ENCODE measurements at places on chromosomes 7 and 10. TPM values are rescaled to one million over a fixed set of nuclear protein-coding genes. Genes with fewer than 3 reads are reported as not detected.
A peak's percentile ranks its signal among the peaks of the same experiment; 100 is the strongest.

Gene C7orf25
- 5.5 TPM for total RNA-seq

Gene MSMB
- not detected for total RNA-seq

Gene VDAC2
- 77.3 TPM for total RNA-seq

Gene SPDYE9
- total RNA-seq: 1.7 TPM

Gene CPXM2
- 122 TPM for total RNA-seq

Gene FGL2
- 45.5 TPM for total RNA-seq

Gene PAXIP1
- total RNA-seq: 12.0 TPM

Gene BICC1
- total RNA-seq: 12.8 TPM

Gene SNX10
- 3.6 TPM for total RNA-seq

Gene BEND7
- 7.5 TPM for total RNA-seq

Gene AMPH
- 2.4 TPM for total RNA-seq

Gene CALML3
- not detected for total RNA-seq

Gene PPIF
- total RNA-seq: 23.1 TPM

Gene ARL5B
- total RNA-seq: 30.6 TPM

Gene TCF7L2
- total RNA-seq: 45.0 TPM

Gene RNF32
- total RNA-seq: not detected

Gene CPN1
- total RNA-seq: not detected

Gene ADRA2A
- 0.24 TPM for total RNA-seq

GRCh38 chr7:98051118-98051744 is 55.4 kb upstream of the LMTK2 start:
- no peak for DNase-seq

DNA sequence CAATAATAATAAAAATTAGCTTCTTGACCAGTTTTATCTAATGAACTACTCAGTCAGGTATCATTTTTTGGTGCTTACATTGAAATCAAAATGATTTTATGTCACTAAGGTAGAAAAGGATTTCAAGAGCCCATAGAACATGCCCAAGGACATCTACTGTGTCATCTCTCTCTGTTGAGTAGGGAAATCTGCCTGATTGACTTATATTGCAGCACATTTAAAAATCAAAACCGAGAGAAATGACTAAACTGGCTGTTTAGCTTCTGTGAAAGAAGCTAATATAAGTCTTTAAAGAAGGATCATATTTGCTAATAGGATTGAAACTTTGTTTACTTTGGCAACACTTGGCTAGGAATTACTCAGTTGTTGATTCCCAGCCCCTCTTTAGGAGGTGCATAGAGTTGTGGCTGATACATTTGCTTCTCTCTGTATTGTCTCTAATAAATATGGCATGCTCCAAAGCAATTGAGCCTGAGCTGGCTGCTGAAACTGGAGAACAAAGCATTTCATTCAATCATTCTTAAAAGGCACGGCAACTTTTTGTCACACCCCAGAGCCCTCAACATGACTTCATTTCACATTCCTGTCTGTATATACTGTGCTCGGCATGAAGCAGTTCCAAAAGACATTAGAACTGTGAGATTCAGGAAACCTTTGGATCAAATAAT is 1096.9 kb upstream of the POT1 start:
- no peak for DNase-seq

GRCh38 chr7:134784251-134785049 is 5.0 kb downstream of the CALD1 start:
- DNase-seq: no peak

GRCh38 chr7:148261996-148262688 is 328.4 kb upstream of the C7orf33 start:
- peak; percentile 32 for DNase-seq

- peak; percentile 42 for DNase-seq
These were observed 119.4 kb downstream of the ST7 start for GRCh38 chr7:117072620-117073118.

DNA sequence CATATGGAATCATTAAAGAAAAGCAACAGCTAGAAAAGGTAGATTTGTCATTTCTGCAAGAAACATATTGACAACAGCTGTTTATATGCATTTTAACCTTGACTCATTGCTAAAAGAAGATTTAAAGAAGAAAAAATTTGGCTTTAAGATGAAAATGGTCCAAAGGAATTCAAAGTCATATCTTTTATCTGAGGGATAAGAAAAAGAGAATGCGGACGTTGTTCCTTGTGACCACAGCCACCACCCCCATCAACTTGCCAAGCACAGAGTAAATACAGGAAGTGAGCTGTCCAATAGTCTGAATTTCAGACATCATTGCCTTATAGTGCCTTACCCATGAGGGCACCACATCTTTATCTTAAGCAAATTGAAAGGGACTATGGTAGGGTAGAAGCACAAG is 7.3 kb upstream of the CRPPA start:
- no peak for DNase-seq

- no peak for DNase-seq
These were observed 430.4 kb downstream of the NEBL start for GRCh38 chr10:20466731-20467130.

GRCh38 chr7:91285696-91286355 is 21.6 kb downstream of the FZD1 start:
- DNase-seq: no peak

- peak; percentile 29 for DNase-seq
These were observed 920 bp downstream of the PRLHR start for GRCh38 chr10:118594392-118595063.

DNA sequence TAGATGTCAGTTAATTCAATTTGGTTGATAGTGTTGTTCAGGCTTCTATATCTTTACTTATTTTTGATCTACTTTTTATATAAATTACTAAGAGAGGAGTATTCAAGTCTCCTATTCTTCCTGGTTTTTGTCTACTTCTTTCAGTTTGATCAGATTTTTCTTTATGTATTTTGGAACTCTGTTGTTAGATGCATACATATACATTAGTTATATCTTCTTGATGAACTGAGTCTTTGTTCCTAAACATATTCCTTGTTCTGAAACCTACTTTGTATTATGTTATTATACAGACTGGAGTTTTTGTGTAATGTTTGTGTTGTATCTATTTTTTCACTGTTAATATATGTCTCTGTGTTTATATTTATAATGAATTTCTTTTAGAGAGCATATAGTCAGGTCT is 118.8 kb downstream of the LRMDA start:
- no peak for DNase-seq

GRCh38 chr10:24944512-24945255 is 7.7 kb downstream of the PRTFDC1 start:
- DNase-seq: peak; percentile 93

DNA sequence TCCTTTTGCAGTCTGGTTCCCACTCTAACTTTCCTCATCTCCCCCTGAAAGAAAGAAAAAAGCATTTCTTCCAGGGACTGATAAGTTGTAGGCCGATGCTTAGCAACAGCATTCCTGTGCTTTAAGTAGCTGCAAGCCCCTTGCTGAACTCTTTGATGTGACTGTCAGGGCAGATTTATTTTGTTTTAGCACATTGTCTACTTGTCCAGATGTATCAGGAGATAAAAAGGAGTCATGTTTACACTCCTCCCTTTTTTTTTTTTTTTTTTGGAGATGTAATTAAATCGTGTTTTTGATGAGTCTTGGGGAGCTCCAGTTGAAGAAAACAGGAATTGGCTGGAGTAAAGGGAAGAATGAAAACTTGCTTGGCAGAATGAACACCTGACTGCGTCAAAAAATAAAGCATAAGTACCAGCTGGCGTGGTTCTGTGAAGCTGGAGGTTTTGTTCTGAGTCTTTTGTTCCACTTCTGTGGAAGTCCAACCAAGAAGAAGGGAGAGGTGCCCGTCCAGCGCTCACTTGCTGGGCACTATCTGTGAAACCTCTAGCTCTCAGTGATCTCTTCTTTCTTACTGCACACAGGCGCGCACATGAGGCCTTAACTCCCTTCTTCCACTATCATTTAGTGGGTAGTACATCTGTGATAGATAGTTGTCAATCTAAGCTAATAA is 871.7 kb downstream of the LRMDA start:
- peak; percentile 89 for DNase-seq

DNA sequence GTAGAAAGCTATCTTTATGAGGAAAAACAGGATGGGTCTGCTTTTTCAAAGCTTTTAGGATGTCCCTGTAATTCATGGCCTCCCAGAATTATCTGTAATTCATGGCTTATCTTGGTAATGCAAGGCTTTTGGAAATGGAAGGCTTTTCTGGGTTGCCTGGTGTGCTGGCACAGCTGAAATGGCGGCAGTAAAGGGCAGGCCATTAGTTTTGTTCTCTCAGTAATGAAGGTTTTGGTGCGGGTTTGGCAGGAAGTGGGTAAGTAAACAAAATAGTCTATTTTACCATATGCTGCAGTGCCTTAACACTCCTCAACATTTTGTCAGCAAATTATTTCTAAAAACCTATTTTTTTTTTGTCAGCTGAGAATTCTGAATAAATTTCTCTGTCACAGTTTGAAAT is 69.3 kb downstream of the LRGUK start:
- peak; percentile 21 for DNase-seq

DNA sequence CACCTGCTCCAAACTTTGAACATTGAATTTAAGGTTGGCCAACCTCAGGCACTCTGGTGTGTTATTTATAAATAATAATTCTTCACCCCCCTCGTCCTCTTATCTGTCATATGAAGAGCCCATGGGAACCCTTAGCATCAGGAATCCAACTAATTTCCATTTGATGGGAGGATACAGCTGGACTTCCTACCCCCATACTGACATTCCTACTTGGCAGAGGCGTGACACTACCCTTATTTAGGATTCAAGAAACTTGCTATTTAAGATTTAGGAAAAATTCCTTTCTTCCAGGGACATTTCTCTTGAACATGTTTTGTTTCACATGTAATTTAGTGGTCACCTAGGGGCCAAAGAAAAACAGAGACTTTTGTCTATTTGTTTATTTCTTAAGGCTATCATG is 171.9 kb upstream of the NRP1 start:
- DNase-seq: no peak

DNA sequence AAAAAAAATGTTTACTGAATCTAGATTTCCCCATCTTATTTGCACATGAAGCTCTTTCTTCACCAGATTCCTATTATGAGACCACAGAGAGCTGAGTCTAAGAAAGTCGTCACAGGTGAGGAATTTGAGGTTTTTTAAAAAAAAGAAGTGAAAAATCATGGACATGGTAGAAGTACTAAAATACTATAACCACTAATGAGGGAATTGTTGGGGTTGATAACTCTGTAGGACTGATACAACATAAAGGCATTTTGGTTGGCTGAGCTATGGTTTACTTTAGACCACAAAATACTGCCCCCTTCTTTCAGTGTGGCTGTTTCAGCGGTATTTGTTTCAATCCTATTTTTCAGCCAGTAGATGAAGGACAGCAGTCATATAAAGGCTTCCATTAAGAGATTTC is 1111.3 kb downstream of the TYW1 start:
- DNase-seq: no peak

- no peak for DNase-seq
These were observed 28.6 kb downstream of the MRPL32 start for GRCh38 chr7:42960762-42961161.

- DNase-seq: no peak
These were observed 136.7 kb downstream of the CELF2 start for GRCh38 chr10:11154333-11154732.

DNA sequence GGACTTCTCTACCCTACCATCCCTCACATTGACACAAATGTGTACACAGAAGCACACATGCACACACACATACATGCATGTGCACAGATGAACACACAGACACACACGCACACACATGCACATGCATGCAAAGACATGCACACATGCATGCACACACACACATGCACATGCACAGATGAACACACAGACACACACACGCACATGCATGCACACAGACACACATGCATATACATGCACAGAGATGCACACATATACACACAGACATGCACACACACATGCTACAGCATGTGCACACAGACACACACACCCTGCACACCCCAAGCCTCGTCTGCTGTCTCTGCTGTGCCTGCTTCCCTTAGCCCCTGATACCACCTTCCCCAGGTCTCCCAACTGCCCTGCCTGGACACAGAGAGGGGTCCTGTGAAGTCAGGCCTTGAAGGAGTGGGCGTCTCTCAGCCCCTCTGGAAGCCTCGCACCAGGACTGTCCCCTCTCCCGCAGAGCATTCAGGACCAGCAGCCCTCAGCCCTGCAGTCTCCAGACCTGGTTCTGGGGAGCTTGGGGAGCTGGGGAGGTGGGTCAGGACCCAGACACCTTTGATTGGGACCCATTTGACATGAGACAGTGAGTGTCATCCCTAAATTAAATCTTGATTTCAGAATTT is 181.8 kb downstream of the DNAJB6 start:
- DNase-seq: no peak

DNA sequence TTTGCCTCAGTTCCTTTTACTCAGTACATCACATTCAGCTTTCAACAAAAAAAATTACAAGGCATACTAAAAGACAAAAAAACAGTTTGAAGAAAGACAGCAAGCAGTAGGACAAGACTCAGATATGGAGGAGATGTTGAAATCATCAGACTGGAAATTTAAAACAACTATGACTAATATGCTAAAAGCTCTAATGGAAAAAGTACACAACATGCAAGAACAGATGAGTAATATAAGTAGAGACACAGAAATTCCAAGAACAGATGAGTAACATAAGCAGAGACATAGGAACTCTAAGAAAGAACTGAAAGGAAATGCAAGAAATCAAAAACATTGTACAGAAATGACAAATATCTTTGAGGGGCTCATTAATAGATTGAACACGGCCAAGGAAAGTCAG is 402.6 kb downstream of the NEBL start:
- no peak for DNase-seq

DNA sequence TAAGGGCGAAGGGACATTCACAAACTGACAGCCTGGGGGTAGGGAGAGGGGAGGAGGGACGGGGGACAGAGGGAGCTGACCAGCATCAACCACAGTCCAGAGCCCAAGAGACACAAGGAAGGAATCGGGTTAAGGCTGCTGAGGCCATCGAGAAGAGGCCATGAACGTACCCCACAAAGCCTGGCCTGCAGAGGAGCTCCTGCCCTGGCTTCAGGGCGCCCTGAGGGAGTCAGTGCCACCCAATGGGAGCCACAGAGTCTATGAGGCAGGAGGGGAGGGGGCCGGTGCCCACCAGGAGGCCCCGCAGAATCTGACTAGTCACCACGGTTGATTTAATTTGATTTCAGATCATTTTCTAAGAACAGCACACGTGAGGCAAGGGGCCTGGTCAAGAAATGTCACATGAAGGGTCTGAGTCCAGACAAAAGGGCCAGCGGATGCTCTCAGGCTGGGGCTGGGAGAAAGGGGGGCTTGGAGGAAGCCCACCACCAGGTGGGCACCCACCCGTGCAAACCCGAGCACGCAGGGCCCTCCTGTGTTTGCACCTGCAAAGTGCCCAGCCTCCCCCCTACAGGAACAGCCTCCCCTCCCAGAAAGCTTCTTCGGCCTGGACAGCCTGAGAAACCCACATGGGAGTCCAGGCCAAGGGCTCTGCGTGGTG is 40.4 kb downstream of the CAMK2B start:
- DNase-seq: no peak

- peak; percentile 69 for DNase-seq
These were observed 4.6 kb upstream of the TWIST1 start for GRCh38 chr7:19121977-19122588.

All from umbilical cord (tissue), 2 donors.